ENCODE measurements at places on chromosomes 12 and 14. TPM values are rescaled to one million over a fixed set of nuclear protein-coding genes. Genes with fewer than 3 reads are reported as not detected.

Gene RHOJ
- not detected for total RNA-seq

Gene MYH6
- not detected for total RNA-seq

Gene IRAK3
- 0.34 TPM for total RNA-seq

Gene ANO6
- total RNA-seq, result 24.6 TPM

Gene DTX1
- total RNA-seq, result 0.10 TPM

Gene NDUFA12
- total RNA-seq, result 156 TPM

Gene KRT3
- not detected for total RNA-seq

Gene AHNAK2
- 0.07 TPM for total RNA-seq

Gene VRTN
- not detected for total RNA-seq

Gene TEX22
- 2.3 TPM for total RNA-seq

Gene SLCO1A2
- total RNA-seq, result not detected

Gene PCNX1
- 46.5 TPM for total RNA-seq

Gene KRT73
- 4.5 TPM for total RNA-seq

Gene TEDC1
- total RNA-seq, result 34.2 TPM

Gene SERPINA12
- total RNA-seq, result not detected

Gene DAAM1
- 15.2 TPM for total RNA-seq

Gene APOF
- not detected for total RNA-seq

Gene MFAP5
- total RNA-seq, result not detected

Gene PPP4R4
- 3.0 TPM for total RNA-seq

Gene UBC
- total RNA-seq, result 878 TPM

Gene TAS2R46
- total RNA-seq, result 1.2 TPM

Gene IPO8
- total RNA-seq, result 50.9 TPM

Gene HSPB8
- not detected for total RNA-seq

Gene MAP3K12
- total RNA-seq, result 27.2 TPM

Gene ELK3
- total RNA-seq, result 33.8 TPM

Gene ACOT4
- total RNA-seq, result 0.86 TPM

Gene FAM90A1
- total RNA-seq, result 0.08 TPM

Gene LRRIQ1
- not detected for total RNA-seq

Gene OAS2
- total RNA-seq, result 126 TPM

Gene ALG10B
- 13.4 TPM for total RNA-seq

Gene TAMALIN
- 18.3 TPM for total RNA-seq

Gene ADAM21
- total RNA-seq, result not detected

Gene NYNRIN
- total RNA-seq, result 0.26 TPM

Data from activated naive CD4-positive, alpha-beta T cell treated with anti-CD3 and anti-CD28 coated beads, Interleukin-2, amount 10 ng/mL, durations not matched to agents 5 hours and 36 hours (primary cell).